ENCODE measurements at places on chromosomes 7 and 10. TPM values are rescaled to one million over a fixed set of nuclear protein-coding genes. Genes with fewer than 3 reads are reported as not detected.

The PLEKHS1 gene
- total RNA-seq: 0.84 TPM

The HTRA1 gene
- 182 TPM for total RNA-seq

The ZCWPW1 gene
- 0.20 TPM for total RNA-seq

The CPVL gene
- total RNA-seq: 3.8 TPM

The CYP2W1 gene
- total RNA-seq: not detected

The IKZF1 gene
- not detected for total RNA-seq

The NRG3 gene
- not detected for total RNA-seq

The NME8 gene
- not detected for total RNA-seq

The VCL gene
- total RNA-seq: 62.7 TPM

The ANK3 gene
- total RNA-seq: 1.7 TPM

The C7orf57 gene
- 1.4 TPM for total RNA-seq

The C10orf90 gene
- 0.88 TPM for total RNA-seq

The OLAH gene
- not detected for total RNA-seq

The ITPRID1 gene
- not detected for total RNA-seq

The TRIM73 gene
- total RNA-seq: under 0.01 TPM

The CALML3 gene
- total RNA-seq: not detected

The MTERF1 gene
- total RNA-seq: 12.8 TPM

The HYAL4 gene
- not detected for total RNA-seq

The TAS2R5 gene
- total RNA-seq: not detected

The NKX2-3 gene
- 0.59 TPM for total RNA-seq

The METTL2B gene
- total RNA-seq: 29.2 TPM

The ATP6V1F gene
- 234 TPM for total RNA-seq

The DDX21 gene
- 47.2 TPM for total RNA-seq

The CDC14C gene
- not detected for total RNA-seq

The NXPH1 gene
- not detected for total RNA-seq

The TSPAN12 gene
- 2.3 TPM for total RNA-seq

The TMEM213 gene
- not detected for total RNA-seq

The NUTM2A gene
- not detected for total RNA-seq

The ABCF2 gene
- total RNA-seq: 56.8 TPM

The MKX gene
- total RNA-seq: not detected

The PLXNA4 gene
- total RNA-seq: 1.4 TPM

The FGL2 gene
- 0.20 TPM for total RNA-seq

The CPA4 gene
- 17.9 TPM for total RNA-seq

The C10orf143 gene
- total RNA-seq: not detected

The PIK3CG gene
- 3.2 TPM for total RNA-seq

The EBF3 gene
- 2.5 TPM for total RNA-seq

The AZGP1 gene
- total RNA-seq: 2.2 TPM

The CFAP58 gene
- 0.49 TPM for total RNA-seq

The TLX1 gene
- not detected for total RNA-seq

The COMMD3 gene
- 85.3 TPM for total RNA-seq
